ENCODE measurements at places on chromosomes 12 and 14.

DNA sequence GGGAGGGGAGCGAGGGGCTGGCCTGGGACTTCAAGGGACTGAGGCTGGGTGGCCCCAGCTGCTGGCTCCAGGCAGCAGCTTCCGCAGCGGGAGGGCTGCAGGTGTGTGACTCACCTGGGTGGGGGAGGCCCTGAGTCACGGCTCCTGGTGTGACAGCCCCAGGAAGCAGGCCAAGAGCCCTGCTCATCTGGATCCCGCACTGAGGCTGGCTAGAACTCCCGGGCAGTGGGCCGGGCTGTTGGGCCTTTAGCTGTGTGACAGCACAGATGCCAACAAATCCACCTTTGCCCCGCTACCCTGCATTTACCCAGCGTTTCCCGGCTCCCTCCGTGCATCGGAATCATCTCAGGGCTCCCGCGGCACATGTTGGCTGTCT lies 180.0 kb upstream of the PRMT8 start:
- DNase-seq, result no peak

- DNase-seq, result no peak
These were observed 4.6 kb upstream of the SLC22A17 start for GRCh38 chr14:23357261-23357660.

GRCh38 chr12:46664761-46665287 lies 161.0 kb downstream of the SLC38A4 start:
- DNase-seq, result no peak

GRCh38 chr12:102059343-102059742 lies 2.4 kb downstream of the WASHC3 start:
- no peak for DNase-seq

DNA sequence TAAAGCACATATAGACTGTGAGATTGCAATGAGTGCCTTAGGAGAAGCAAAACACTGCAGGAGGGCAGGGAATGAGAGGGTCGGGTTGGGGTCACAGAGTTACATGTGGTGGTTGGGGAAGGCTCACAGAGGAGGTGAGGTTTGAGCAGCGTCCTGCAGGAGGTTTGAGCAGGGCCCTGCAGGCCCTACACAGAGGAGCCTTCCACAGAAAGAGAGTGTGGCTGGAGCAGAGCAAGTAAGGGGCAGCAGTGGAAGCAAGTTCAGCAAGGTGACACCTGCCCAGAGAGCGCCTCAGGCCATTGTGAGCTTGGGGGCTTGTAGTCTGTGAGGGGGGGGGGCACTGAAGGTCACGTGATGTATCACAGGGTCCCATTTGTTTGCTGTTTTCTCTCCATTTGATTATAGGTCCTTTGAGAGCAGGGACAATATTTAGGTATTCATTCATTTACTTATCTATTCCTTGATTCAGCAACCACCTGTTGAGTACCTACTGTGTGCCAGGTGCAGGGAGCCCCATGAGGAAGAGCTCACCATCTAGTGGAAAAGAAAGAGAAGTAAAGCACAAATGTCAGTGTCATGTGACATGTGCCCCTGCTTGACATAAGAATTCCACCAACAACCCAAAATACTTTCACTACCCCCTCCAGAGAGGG lies 56.6 kb downstream of the GALNT16 start:
- DNase-seq, result no peak

DNA sequence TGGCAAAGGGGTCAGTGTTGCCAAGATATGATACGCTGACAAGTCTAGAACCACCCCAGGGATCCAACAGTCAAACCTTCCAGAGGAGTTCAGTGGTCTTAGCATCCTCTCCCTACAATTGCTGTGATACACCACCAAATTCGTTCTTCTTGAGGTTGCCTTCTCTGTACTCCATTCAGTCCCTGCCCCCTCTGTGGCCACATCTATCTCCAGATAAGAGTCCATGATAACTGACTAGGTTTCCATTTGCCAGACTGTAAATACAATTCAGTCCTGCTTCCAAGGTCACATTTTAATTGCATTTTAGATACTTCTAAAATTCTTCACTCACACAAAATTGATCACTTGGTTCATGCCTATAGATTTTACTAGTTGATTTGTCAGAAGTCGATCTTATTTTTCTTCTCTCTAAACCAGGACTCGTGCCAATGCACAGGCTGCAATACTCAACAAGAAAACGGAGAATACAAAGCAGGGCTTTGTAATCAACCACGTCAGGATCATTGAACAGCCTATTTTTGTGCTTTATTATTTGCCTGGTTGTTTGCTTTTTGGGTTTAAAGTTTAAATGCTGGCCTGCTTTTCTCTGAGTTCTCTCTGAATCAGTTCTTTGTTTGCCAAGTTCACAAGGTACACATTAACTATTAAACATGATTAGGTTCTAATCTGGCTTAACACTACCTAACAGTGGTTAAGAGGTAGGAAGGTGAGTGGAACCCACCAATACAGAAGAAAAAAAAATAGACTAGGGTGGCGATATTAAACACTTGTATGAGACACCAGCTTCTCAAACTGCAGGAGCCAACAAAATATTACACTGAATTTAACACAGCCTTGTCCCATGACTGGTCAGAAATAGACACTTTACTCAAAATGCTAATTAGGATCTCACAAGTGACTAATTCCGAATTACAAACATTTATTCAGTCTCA lies 5.3 kb upstream of the TSPAN8 start:
- no peak for DNase-seq

DNA sequence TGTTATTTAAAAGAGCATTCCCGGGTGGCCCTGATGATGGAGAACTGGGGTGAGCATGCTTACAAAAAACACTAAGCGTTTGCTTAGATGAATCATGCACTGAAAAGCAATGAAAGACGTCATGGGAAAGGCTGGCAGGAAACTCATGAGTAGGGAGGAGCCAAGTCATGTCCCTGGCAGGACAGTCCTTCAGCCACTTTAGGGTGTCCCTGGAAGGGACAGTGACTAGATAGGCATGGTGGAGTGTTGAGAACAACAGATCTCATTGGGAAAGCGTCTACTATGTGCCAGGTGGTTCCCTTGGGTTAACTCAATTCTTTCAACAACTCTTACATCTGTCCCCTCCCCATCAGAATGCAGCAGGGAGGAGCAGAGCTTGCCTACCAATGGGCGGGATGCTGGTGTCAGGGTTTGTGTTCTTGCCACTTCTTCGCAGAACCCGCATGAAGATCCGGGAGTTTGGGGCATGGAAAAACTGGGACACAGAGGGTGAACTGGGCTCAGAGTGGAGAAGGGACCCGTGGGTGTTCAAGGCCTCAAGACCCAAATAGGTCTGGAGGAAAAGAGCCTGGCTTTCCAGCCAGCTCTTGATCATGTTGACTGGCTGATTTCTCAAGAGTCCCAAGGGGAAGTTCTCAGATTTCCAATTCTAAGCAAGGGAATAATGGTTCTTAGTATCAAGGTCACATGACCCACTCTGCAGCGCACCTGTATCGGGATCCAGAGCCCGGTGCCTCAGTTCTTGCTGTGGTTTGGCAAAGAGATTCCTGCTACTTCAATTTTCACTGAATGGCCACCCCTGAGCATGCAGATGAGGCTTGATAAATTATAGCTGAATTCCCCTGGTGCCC lies 653.9 kb upstream of the TBX3 start:
- no peak for DNase-seq

- no peak for DNase-seq
These were observed 202.7 kb upstream of the FRMD6 start for GRCh38 chr14:51448831-51449670.

GRCh38 chr12:51846911-51847642 lies 1.4 kb downstream of the FIGNL2 start:
- DNase-seq, result peak; percentile 94

- DNase-seq, result no peak
These were observed 242.0 kb upstream of the MDGA2 start for GRCh38 chr14:47917344-47917954.

DNA sequence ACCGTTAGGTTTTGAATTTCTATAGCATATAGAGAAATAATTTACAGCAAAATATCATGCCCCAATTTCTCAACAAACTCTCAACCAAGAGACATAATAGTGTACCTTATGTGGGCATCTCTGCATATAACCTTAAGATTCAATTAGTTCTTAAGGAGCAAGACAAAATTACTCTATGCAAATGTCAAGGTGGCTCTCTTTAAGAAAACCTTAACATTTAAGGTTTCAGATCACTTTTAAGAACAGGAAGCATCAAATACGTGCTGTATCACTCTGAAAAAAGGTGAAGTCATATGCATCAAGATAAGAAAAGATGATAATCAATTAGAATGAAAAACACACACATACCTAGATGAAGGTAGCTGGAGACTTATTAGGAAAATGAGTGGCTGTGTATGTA lies 728.0 kb downstream of the FLRT2 start:
- no peak for DNase-seq

DNA sequence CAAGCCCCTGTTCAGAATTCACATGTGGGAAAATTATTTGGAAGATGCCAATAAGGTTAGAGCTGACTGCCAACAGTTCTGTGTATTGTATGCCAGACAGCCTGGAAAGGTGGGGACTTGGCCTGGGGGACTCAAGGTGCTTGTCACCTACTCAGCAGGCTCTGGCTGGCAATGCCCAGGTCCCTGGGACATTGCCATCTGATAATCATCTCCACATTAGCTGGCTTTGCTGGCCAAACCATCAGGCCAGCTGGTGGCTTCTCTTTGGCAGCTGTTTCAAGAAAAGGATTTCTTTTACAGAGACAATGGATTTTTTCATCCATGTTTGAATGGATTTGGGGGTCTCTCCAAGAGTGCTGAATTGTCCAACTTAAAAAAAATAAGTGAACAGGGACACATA lies 165.2 kb downstream of the BRMS1L start:
- DNase-seq, result no peak

DNA sequence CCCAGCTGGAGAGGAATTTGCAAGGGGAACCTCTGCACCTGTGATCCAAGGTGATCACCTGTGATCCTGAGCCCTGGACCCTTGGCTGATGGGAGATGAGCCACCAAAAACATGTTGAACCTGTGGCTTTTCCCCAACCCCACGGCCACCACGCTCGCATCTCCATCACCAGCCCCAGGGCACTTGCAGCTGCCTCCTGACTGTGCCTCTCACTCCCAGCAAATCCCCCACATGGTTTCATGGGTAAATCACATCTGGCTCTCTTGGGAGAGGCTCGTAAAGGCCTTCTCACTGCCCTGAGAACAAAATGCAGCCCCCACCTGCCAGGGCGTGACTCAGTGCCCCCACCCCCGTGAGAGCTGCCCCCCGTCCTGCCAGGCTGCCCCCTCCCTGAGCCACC lies 76.0 kb downstream of the RFLNA start:
- no peak for DNase-seq

DNA sequence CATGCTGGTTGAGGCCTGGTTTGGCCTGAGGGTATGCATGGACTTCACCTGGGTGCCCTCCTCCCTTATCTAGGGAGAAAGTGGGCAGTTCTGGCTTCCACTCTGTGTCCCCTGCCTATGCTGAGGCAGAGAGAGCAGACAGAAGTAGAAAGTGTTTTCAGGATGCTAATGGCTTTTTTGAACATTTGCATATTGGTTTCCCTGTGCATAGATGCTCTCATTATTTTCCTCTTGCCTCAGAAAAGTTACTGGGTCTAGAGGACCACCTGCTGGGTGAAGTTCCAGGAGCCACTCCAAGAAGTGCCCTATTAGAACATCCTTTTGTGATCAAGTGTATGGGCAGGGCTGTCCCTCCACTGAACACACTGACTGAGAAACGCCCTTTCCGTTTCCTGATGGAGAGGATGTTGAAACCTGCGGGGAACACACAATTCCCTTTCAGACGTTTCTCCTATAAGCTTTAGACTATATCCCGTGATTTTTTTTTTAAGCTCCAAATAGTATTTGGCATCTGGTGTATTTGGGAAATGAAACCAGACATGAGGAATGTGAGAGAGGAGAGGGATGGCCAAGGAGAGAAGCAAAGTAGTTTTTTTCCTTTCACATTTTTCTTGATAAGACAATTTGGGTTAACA lies 66.6 kb downstream of the DAAM1 start:
- DNase-seq, result no peak

GRCh38 chr14:100564512-100564911 lies 22.7 kb downstream of the BEGAIN start:
- DNase-seq, result no peak

DNA sequence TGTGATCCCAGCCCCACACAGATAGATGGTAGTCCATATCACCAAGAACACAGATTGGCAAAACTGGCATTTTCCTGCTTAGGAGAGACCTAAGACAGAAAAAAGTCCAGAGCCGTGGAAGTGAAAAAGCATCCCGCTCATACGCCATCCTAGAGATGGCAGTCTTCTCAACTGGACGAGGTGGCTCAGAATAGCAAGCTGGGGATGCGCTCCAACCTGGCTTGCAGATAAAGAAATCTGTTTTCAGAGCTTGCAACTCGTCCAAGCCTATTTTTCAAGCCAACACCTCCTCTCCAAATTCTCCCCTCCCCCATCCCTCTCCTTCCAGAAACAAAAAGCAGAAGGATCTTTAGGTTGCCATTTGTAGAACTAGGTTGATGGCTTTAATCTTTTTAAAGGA lies 74.3 kb upstream of the OTX2 start:
- DNase-seq, result no peak

DNA sequence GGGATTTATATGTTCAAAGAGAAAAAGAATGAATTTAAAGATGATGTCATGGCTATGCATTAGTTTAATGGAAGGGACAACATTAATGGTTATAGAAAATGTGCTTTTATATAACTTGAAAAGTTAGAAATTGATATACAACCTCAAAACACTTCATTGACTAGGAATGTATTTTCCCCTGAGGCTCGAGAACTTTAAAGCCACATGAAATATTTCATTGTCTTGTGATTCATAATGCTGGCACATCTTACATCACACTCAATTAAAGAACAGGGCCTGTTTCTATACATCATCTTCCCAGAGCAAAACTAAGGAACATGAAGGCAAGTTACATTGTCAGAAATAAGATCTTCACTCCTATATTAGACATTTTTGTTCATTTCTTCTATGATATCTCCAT lies 35.2 kb upstream of the PAWR start:
- no peak for DNase-seq

Measured in D721Med (cell line).